ENCODE measurements at places on chromosomes 2 and 18.

GRCh38 chr2:157497638-157498314 is 53.9 kb upstream of the CYTIP start:
- no peak for DNase-seq

DNA sequence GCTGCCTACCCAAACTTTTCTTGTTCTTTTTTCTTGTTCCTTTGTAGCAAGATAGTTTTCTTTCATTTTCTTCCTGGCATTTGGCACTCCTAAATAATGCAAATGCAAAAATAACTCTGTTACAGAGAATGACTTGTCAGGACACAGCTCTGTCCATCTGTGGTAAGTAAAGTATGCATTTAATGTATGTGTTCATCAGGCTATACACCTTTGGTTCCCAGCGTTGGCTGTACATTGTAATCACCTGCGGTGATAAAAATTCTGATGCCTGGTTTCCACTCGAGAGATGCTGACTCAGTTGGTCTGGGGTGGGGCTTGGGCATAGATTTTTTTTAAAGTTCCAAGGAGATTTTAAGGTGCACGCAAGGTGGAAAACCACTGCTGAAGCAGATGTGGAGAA is at the start of gene SERPINB13:
Gene SERPINB13, plus strand, starts transcription at position 378 of the 400 bp plus-strand sequence. CDS start 1,325 bp downstream, outside the sequence.
- no peak for DNase-seq

GRCh38 chr2:57891086-57891712 is 155.4 kb upstream of the VRK2 start:
- DNase-seq = peak; percentile 41

GRCh38 chr18:39951142-39951720 is 2003.8 kb upstream of the PIK3C3 start:
- no peak for DNase-seq

- no peak for DNase-seq
These were observed 22.8 kb upstream of the VPS4B start for GRCh38 chr18:63445037-63445436.

DNA sequence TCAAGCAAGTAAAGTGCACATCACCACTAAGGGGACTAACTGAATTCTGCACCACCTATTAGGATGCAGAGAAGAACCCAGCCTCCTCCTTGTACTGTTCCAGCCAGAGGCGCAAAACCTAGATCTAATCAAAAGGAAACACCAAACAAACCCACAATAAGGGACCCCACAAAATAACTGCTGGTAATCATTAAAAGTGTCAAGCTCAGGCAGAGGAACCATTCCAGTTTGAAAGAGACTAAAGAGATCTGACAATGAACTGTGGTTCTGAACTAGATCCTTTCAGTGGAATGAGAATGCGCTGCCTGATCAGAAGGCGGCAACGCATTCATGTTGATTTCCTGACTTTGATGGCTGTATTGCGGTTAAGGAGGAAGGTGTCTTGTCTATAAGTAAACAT is 16.8 kb downstream of the HDLBP start:
- DNase-seq = no peak

DNA sequence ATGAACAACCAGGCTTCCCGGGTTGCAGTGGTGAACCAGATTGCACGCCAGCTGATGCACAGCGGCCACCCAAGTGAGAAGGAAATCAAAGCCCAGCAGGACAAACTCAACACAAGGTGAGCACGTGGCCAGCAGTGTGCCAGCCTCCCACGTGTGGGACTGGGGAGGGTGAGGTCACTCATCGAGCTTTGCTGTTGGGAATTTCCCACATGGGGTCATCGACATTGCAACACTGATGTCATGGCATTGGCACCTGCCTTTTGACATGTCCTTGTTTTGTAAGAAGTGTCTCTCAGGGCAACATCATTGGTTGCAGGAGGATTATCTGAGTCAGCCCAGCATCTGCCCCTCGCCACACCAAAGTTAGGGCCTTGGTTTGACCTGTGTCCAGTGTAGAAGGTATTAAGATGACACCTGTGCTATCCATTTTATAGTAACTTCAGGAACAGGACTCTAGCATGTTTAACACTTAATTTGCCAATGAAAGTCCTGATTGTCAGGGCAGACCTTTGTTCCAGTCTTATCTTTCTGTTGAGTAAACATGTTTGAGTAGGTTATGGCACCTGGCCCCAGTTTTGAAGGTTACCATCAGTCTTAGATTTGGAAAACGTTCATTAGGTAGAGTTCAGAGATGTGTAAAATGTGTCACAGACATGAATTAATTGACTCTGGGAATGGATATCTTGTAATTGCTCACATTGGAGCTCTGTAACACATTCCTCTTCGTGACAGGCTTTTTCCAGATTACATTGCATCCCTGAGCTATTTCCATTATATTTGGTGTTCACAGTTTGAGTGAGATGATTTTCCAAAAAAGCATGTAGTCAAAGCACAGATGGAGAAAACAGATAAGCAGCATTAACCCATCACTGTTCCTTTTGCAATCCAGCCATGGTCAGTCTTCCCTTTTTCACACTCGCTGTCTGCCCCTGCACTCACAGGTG is 93.3 kb upstream of the EML6 start:
- DNase-seq = no peak

DNA sequence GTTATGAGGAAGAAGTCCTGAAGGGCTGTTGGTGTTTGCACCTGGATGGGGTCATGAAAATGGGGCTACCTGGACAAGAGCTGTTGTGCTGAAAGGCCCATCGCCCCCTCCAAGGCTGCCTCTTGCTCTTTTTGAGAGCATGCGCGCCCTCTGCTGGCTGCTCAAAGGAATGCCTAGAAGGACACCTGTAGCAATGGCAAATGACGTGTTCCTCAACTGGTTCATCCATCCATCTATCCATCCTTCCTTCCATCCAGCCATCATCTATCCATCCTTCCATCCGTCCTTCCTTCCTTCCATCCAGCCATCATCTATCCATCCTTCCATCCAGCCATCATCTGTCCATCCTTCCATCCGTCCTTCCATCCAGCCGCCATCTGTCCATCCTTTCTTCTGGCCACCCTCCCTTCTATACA is 17.2 kb upstream of the RPL31 start:
- DNase-seq = no peak

- DNase-seq = no peak
These were observed 4.5 kb downstream of the RBMS1 start for GRCh38 chr2:160489111-160489510.

GRCh38 chr2:223725494-223725893 is 111.9 kb downstream of the AP1S3 start:
- peak; percentile 89 for DNase-seq

- DNase-seq = no peak
These were observed 210.0 kb upstream of the SKOR2 start for GRCh38 chr18:47461406-47461948.

- no peak for DNase-seq
These were observed 143.5 kb upstream of the MMADHC start for GRCh38 chr2:149731079-149731478.

- DNase-seq = no peak
These were observed at the start of gene ROCK2 for GRCh38 chr2:11344342-11344955. Gene ROCK2 (minus strand): TSS chr2:11344636. CDS start chr2:11344136, 500 bp downstream.

DNA sequence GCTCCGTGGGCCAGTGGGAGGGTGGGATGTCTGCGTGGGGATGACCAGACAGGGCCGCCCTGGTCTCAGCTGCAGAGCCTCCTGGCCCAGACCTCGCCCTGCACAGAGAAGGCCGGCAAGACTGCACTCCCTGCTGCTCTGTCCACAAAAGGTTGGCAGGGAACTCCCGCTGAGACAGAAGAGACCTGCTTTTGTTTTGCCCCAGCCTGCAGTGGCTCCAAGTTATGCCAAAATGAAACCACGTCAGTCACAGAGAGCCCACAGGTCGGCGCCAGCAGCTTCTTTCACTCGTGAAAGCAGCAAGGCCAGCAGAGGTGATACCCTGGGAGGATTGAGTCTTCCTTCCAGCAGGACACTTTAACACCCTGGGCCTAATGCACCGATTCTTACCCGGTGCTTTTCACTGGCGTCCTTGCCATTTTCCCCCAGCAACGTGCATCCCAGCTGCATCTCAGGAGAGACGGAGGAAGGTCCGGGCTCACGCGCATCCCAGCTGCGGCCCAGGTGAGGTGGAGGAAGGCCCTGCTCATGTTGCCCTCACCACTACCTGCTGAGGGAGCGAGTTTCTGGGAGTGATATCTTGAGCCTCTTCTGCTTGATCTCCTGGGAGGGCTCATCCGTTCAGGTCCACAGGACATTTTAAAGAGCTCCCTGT is 22.1 kb upstream of the CTDP1 start:
- DNase-seq = no peak

DNA sequence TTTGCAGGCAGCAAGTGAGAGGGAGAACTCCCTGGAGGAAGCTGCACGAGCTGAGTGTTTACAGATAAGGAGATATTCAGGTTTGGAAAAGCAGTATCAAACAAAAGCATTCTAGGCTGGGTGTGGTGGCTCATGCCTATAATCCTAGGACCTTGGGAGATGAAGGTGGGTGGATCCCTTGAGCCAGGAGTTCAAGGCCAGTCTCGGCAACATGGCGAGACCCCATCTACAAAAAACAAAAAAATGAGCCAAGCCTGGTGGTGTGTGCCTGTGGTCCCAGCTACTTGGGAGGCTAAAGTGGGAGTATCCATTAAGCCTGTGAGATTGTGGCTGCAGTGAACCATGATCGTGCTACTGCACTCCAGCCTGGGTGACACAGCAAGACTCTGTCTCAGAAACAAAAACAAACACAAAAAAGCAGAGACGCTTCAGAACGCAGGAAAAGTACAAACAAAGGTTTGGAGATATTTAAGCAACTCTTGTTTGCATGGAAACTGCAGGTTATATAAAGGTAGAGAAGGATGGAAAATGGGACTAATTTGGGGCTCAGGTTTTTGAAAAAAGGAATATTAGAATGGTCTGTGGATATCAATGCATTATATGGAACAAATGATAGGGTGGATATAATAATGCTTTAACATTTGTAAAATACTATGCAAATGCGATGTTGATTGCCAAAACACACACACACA is 31.6 kb downstream of the MYCN start:
- DNase-seq = no peak

DNA sequence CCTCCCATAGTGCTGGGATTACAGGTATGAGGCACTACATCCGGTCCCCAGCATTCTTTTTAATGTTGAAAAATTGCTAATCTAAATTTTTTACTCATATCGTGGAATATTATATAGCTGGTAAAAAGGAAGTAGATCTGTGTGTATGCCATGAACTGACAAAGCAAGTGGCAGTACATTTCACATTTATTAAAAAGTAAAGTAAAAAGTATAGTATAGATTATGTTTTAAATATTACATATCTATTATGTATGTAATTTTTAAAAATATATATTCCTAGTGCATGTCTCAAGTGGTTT is 25.1 kb downstream of the PLEKHB2 start:
- no peak for DNase-seq
